Stromal cell of bone marrow (primary cell): ENCODE measurements at places on chromosomes 12 and 14.

DNA sequence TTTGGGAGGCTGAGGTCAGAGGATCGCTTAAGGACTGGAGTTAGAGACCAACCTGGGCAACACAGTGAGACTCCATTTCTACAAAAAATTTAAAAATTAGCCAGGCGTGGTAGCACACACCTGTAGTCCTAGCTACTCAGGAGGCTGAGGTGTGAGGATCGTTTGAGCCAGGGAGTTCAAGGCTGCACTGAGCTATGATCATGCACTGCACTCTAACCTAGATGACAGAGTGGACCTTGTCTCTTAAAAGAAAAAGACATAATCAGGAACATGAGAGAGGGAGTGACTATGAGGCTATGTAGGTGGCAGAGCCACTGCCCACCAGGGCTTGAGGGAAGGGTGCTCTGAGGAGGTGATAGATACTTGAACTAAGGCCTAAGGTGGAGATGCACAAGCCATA lies 49.2 kb upstream of the PLXNC1 start:
- no peak for DNase-seq

GRCh38 chr12:7146906-7147305 lies 16.7 kb downstream of the CLSTN3 start:
- DNase-seq: no peak

GRCh38 chr12:99151744-99152143 lies 495.8 kb upstream of the GARIN6 start:
- DNase-seq: no peak

DNA sequence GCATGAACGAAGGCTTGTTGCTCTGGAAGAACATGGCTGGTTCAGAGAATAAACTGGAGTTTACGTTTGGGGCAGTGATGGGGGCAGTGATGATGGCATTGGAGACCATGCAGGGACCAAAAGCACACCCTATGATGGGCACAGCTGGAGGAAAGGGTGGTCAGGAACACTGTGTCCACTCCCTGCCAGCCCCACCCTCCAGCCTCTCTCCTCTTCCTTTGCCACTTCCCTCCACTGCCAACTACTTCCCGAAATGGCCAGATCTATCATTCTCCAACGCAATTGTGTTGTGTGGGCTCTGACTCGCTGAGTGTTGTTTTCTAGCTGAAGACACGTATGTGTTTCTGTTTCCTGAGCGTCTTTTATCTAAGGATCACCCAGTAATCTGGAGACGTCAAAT lies 39.3 kb upstream of the GSG1 start:
- DNase-seq: no peak

GRCh38 chr12:127035011-127035879 lies 1231.7 kb upstream of the TMEM132C start:
- no peak for DNase-seq

GRCh38 chr12:20411345-20411744 lies 43.0 kb downstream of the PDE3A start:
- DNase-seq: no peak

DNA sequence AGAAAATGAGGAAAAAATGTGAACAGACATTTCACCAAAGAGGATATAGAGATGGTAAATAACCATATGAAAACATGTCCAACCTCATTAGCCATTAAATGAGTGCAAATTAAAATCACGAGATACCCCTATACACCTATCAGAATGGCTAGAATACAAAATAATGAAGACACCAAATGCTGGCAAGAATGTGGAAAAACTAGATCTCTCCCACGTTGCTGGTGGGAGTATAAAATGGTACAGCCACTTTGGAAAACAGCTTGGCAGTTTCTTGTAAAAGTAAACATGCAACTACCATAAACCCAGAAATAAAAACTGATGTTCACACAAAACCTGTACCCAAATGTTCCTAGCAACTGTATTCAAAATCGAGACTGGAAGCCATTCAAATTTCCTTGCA lies 38.3 kb upstream of the TCL1B start:
- DNase-seq: no peak

DNA sequence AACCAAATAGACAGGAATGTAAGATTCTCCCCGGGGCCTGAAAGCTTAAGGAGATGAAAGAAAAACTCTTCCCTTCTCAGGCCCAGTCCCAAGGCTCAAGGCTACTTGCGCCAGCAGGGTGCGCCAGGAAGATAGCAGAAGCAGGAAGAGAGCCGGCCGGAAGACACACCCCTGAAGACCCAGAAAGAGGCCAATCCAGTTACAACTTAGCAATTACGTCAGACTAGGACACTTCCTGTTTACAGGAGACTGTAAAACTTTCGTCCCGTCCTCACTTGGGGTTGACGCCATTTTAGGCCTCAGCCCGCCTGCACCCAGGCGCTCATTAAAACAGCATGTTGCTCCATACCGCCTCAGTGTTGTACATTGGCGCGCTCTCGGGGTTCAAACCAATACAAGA lies 9.4 kb downstream of the COX16 start:
- DNase-seq: no peak

GRCh38 chr14:59803052-59803540 lies 67.5 kb downstream of the RTN1 start:
- DNase-seq: no peak

GRCh38 chr14:53880761-53881160 lies 75.9 kb downstream of the BMP4 start:
- no peak for DNase-seq

DNA sequence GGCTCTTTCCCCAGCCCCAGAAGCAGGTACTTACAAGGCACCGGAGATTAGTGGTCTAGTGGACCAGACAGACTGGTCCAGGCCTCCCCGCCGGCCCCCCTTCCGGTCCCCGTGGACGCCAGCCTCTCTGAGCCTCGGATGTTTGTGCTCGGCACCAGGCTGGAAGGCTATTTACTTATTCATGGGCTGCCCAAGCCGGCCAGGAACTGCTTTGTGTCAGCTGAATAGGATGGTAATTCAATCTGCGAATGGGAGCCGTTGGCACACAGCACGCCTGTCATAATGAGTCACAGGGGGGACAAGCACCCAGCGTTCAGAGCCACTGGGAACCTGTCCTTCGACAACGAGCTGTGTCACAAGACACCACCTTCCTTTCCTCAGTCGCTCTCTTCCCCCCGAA lies 82.3 kb downstream of the RIMBP2 start:
- no peak for DNase-seq

GRCh38 chr14:72714094-72714493 lies 179.8 kb downstream of the DPF3 start:
- DNase-seq: no peak

- no peak for DNase-seq
These were observed 35.7 kb upstream of the CLMN start for GRCh38 chr14:95355422-95355821.

DNA sequence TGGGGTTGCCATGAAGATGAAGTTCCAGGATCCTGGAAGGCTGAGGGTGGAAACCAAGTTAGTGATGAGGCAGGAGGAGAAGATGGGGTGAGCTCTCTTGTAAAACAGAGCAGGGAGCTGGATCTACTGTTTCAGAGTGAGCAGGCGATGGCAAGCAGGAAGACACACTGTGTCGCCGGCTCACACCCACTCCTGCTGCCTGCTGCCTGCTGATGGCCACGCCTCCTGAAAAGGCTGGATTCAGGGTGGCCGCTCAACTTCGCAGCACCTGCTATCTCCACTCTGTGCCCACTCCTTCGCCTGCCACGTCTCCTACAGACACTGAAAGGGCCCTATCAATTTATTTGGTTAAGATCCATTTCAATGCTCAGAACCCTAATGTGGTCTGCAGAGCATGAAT lies 96.1 kb downstream of the RBM19 start:
- no peak for DNase-seq

GRCh38 chr14:40414386-40414785 lies 982.2 kb upstream of the FBXO33 start:
- DNase-seq: no peak

DNA sequence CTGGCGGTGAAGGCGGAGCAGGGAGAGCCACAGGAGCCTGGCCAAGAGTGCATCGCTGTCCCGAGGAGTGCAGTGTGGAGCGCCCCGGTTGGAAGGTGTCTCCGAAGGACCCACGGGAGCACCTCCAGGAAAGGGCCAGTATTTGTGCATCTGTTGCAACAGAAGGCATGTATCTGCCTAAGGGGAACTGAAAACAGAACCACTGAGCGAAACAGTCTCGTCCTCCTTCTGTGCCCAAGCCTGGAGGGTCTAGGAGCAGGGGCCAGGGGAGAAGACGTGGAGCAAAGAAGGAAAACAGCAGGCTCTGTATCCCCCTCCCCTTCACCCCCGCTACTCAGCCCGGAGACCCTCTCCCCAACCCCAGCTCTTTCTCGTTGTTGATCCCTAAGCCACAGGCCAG lies 5.3 kb upstream of the LRRC10 start:
- DNase-seq: no peak

GRCh38 chr12:54653025-54653424 lies 4.9 kb upstream of the DCD start:
- no peak for DNase-seq

GRCh38 chr14:59254911-59255545 lies 66.6 kb downstream of the DAAM1 start:
- peak; percentile 16 for DNase-seq

DNA sequence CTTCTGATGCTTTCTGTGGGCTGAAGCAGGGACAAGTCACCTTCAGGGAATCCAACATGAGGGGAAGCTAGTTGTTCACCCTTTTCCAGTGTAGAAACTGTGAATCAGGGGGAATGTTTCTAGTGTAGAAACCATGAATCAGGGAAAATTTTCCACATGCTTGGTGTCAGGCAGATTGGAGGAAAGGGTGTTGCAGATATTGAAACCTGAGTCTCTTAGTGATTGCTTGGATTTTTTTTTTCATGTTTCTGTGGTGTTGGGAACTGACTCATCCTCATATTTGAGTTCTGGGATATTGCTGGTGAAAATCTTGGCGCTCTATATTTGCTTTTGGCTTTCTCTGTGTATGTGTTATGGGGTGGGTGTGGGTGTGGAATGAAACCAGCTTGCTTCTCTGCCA lies 144.5 kb upstream of the FBXO33 start:
- peak; percentile 62 for DNase-seq

GRCh38 chr14:91264151-91265150 lies 19.9 kb upstream of the GPR68 start:
- DNase-seq: no peak

DNA sequence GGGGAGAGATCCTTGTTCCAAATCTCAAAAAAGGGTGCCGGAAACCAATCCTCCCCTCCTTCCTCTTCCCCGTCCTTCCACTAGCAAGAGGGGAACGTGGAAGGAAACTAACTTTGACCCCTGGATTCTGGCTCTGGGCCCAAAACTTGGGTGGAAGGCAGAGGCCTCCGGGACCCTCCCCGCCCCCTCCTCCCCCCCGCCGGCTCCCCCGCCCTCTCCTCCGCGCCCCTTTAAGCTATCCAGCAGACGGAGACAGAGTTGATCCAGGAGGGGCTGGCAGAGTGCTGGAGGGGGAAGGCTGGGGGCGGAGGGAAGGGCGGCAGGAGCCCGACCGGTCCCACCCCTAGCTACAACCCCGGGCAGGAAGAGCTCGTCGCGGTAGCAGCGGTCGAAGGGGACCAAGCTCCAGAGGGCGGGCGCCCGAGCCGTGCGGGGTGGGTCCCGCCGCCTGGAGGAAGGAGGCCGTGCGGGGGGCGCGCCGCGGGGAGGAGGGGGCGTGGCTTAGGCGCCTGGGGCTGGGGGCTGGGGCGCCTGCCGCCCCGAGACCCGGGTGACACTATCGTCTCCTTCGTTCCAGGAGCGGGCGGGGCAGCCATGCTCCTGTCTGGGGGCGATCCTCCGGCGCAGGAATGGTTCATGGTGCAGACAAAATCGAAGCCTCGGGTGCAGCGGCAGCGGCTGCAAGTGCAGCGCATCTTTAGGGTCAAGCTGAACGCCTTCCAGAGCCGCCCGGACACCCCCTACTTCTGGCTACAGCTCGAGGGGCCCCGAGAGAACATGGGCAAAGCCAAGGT lies at the start of gene NYNRIN:
TSS of gene NYNRIN (plus strand) at position 351 of the 794 bp plus-strand sequence. CDS start at position 595, 244 bp downstream.
- DNase-seq: no peak

DNA sequence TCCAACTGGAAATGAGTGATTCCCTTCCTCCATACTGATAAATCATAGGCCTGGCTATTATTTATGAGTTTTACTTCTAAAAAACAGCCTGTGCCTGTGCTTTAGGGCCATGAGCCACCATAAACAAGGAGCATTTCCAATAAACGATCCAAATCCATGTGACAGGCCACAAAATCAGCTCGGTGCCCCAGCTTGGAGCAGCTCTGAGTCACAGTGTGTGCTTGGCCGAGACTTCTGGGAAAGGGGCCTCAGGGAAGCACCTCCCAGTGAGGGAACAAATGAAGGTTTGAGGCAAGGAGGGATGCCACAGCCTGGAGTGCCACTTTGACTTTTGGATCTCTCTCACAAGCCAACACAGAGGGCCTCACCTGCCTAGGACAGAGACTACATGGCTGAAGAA lies 190.4 kb downstream of the NTF3 start:
- peak; percentile 19 for DNase-seq

- DNase-seq: no peak
These were observed 123.8 kb upstream of the LRFN5 start for GRCh38 chr14:41482861-41483260.

DNA sequence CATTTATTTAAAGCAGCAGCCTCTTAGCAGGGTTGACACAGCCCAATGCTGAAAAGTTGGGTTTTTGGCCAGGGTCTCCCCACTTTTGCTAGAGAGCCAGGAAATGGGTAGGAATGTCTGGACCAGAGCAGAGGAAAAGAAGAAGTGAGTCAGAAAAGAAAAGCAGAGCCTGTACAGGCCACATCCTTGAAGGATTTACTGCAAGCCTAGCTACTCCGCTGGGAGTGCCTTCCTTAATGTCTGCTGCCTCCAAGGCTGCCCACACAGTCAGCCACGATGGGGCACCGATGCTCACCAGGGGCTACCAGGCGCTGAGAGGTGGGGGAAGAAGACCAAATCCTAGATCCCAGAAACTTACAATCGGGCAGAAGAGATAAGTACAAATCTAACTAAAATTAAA lies 139.2 kb downstream of the C12orf75 start:
- no peak for DNase-seq

DNA sequence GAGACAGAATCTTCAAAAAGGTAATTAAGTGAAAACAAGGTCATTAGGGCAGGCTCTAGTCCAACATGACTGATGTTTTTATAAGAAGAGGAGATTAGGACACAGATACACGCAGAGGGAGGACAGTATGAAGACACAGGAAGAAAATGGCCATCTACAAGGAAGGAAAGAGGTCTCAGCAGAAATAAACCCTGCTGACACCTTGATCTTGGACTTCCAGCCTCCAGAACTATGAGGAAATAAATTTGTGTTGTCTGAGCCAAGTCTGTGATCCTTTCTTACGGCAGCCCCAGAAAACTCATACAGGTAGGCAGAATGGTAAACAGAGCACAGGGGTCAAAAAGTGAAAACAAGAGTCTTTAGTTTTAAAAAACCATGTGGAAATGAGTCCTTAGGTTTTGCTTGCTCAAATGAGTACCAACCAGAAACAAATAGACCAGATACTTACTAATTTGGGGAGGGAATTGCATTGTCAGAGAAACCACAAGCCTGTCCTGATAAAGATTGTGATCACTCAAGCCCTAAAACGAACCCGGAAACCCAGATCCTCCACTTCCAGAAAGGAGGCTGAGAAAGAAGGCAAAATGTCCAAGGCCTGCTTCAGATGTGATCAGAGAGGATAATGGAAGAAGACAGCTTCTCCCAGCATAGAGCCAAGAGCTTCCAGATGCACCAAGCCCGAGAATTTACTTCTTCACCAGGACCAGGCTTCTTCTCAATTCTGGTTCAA lies 93.9 kb downstream of the DUSP6 start:
- DNase-seq: no peak

- no peak for DNase-seq
These were observed 12.0 kb downstream of the NCOR2 start for GRCh38 chr12:124555168-124556073.

- peak; percentile 18 for DNase-seq
These were observed 6.2 kb upstream of the PLEKHH1 start for GRCh38 chr14:67526676-67527459.
